ENCODE measurements at places on chromosomes 11 and 22.

GRCh38 chr11:111632516-111633220 lies 30.4 kb downstream of the SIK2 start:
- DNase-seq, result no peak
- peak overlapping the region; percentile 40 for H3K27ac ChIP-seq
- H3K4me3 ChIP-seq, result no peak overlapping the region
- H3K4me1 ChIP-seq, result peaks cover 52% of the 10 kb centered on the region
- H3K27me3 ChIP-seq, result no peaks in the 10 kb centered on the region

DNA sequence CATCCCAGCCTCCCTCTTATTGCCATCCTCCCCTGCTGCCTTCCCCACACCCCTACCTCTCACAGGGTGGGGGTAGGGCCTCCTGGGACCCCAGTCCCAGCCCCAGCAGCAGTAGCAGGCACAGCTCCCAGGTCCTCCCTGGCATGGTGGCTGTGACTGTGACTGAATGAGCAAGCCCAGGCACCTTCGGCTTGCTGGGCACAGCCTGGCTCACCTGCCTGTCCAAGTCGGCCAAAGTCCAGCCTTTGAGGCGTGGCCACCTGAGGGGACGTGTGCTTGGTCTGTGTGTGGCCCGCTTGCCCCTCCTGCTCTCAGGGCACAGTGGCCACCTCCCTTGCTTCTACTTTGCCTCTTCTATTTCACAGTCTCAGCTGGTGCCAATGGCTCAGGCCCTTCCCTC lies at the start of gene TREH:
Gene TREH, minus strand, starts transcription at position 168 of the 400 bp plus-strand sequence. Its CDS starts 23 bp downstream, at position 145.
- peaks cover 4% of the 10 kb centered on the region for H3K27me3 ChIP-seq
- no peaks in the 10 kb centered on the region for H3K4me1 ChIP-seq
- H3K27ac ChIP-seq, result no peak within 1 kb of the TSS
- no peak within 1 kb of the TSS for H3K4me3 ChIP-seq
- no peaks in the 10 kb centered on the region for H3K36me3 ChIP-seq
- DNase-seq, result no peak

DNA sequence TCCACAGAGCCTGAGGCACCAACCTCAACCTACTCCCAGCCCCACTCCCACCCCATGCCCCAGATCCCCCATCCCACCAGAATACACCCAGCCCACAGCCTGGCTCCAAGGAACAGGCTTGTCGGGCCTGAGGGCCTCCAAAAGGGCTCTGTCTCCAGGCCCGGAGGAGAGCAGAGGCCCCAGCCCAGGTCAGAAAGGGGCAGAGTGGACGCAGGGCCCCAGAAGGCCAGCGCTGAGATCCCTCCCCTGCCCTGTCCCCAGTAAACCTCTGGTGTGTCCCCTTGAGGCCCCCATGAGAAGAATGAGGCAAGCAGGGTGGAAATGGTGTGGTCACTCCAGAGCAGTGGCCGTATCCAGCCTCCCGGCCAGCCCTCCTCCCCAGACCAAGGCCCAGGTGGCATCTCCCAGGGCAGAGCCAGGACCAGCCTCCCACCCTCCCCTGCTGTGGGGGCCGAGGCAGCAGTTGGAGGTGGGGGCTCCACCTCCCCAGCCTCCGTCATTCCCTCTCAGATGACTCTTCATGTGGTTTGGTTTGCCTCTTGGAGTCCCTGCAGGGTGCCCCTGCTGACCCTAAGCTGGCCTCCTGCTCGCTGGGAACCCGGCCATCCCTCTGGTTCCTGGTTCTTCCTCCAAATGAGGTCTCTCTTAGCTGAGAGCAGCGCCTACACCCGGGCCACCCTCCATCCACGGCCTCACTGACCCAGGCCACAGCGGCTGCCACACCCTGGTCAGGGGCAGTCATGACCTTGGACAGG lies 195.0 kb downstream of the IGLL1 start:
- no peak for DNase-seq
- H3K27ac ChIP-seq, result no peak overlapping the region

DNA sequence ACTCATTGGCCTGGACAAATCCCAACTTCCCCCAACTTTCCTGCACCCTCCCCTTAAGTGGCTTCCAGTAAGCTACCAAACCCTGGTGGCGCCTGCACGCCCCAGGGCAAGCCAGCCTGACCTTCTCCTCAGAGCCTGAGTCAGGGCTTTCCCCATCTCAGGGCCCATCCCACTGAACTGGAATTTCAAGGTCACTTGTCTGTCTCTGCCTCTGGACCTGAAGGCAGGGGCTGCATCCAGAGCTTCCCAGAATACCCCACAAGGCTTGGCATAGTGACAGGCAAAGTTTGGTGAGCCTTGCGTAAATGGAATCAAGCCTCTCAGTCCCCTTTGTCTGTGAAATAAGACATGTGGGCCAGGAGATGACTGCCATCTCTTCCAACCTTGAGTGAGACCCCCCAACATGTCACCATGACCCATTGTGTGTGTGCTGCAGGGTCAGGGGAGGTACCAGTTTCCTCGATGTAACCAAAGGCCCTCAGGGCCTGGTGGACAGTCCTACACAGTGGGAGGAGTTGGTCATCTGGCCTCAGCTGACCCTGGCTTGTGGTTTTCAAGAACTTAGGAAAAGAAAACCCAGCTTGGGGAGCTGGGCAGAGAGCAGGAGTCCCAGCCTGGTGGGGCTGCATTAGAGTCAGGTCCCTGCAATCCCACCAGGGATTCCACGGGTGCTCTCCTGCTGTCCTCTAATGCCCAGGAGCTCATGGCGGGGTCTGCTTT lies 8.9 kb downstream of the ALX4 start:
- H3K4me1 ChIP-seq, result peaks cover 2% of the 10 kb centered on the region
- H3K27ac ChIP-seq, result no peak overlapping the region
- H3K4me3 ChIP-seq, result no peak overlapping the region
- no peak for DNase-seq
- H3K36me3 ChIP-seq, result no peaks in the 10 kb centered on the region

GRCh38 chr11:57703341-57703740 lies 8.7 kb downstream of the MED19 start:
- H3K4me3 ChIP-seq, result no peak overlapping the region
- no peaks in the 10 kb centered on the region for H3K4me1 ChIP-seq
- no peaks in the 10 kb centered on the region for H3K27me3 ChIP-seq
- no peak overlapping the region for H3K27ac ChIP-seq
- DNase-seq, result peak; percentile 20
- peaks cover 55% of the 10 kb centered on the region for H3K36me3 ChIP-seq

GRCh38 chr11:68373189-68373814 lies 60.9 kb downstream of the LRP5 start:
- H3K36me3 ChIP-seq, result peaks cover 3% of the 10 kb centered on the region
- H3K4me1 ChIP-seq, result peaks cover 20% of the 10 kb centered on the region
- no peak overlapping the region for H3K4me3 ChIP-seq

All from astrocyte (in vitro differentiated cells and primary cell).